Ascending aorta (tissue), 2 donors: ENCODE measurements at places on chromosomes 4 and X. TPM values are rescaled to one million over a fixed set of nuclear protein-coding genes. Genes with fewer than 3 reads are reported as not detected.

The SLC6A14 gene
- not detected for total RNA-seq

- H3K4me3 ChIP-seq: no peak overlapping the region
- H3K36me3 ChIP-seq: no peaks in the 10 kb centered on the region
- H3K27me3 ChIP-seq: no peaks in the 10 kb centered on the region
- no peaks in the 10 kb centered on the region for H3K4me1 ChIP-seq
Observed at GRCh38 chrX:106912864-106913263, 7.3 kb upstream of the CLDN2 start.

The RHOH gene
- total RNA-seq: not detected

DNA sequence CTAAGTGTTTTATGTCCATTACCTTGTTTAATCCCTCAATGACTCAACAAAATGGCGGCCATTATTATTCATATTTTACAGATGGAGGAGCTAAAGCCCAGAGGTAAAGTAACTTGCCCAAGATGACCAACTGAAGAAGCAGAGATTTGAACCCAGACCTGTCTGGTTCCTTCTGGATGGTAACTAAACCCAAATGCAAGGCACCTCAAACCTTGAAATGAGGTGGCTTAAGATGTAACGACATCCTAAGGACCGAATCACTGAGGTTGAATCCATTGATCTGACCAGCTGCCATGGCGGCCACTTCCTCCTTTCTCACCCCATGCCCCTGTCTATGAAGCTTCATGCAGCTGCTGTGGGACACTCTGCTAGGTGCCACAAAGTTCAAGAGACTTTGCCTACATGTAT is 932 bp downstream of the TLR10 start:
- H3K27me3 ChIP-seq: no peaks in the 10 kb centered on the region
- DNase-seq: no peak
- no peak overlapping the region for H3K27ac ChIP-seq
- no peak overlapping the region for H3K4me3 ChIP-seq
- no peaks in the 10 kb centered on the region for H3K4me1 ChIP-seq
- H3K36me3 ChIP-seq: no peaks in the 10 kb centered on the region

The F9 gene
- total RNA-seq: 15.0 TPM

- H3K27me3 ChIP-seq: no peaks in the 10 kb centered on the region
- H3K27ac ChIP-seq: no peak overlapping the region
- DNase-seq: no peak
- no peak overlapping the region for H3K4me3 ChIP-seq
- H3K36me3 ChIP-seq: no peaks in the 10 kb centered on the region
Observed at GRCh38 chrX:31981546-31982062, 909.8 kb upstream of the FTHL17 start.

The KLHL13 gene
- 7.0 TPM for total RNA-seq

DNA sequence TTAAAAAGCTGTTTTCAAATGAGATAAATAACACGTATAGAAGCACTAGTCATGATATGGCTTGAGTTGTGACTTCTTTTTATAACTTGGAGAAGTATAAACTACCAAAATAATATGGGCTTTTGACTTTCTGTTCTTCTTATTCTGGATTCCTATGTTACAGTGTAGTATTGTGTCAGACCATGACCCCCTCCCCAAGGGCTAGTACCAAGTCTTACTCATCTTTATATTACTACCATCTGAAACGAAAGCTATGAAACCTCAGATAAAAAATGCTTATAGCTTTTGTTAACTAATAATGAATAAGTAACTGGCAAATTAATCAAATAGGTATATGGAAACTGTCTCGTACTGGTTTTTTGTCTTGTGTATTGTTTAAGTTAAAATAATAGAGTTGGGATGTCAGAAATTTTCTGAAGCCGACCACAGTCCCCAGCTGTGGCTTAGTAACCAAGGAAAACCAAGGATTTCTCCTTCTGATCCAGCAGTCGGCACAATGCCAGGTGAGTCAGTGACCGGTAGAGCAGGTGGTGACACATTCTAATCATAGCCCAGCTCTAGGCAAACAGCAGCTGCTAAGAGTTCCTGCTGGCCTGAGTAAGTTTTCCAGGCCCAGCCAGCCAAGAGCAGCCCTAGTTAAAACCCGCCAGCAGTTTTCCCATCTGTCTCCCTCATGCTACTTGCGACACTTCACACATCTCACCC is 163.3 kb upstream of the PRDX4 start:
- H3K27ac ChIP-seq: peak overlapping the region; percentile 45
- H3K27me3 ChIP-seq: no peaks in the 10 kb centered on the region
- peaks cover 3% of the 10 kb centered on the region for H3K4me1 ChIP-seq
- DNase-seq: peak; percentile 88
- H3K36me3 ChIP-seq: no peaks in the 10 kb centered on the region

DNA sequence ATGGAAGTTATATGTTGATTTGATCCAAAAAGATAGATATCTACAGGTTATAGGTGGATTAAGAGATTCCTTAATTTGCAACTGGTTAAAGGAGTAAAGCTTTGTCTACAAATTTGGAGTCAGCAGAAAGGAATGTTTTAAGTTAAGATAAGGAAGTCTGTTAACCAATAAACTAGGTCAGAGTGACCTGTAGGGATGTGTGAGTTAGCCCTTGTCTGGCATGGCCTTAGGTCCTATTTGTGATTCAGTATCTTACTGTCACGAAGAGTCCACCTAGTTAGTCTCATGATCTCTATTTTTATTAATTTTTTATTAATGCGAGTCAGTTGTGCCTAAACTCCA is 230.8 kb downstream of the INPP4B start:
- no peaks in the 10 kb centered on the region for H3K27me3 ChIP-seq
- H3K4me3 ChIP-seq: no peak overlapping the region
- H3K4me1 ChIP-seq: no peaks in the 10 kb centered on the region
- H3K36me3 ChIP-seq: no peaks in the 10 kb centered on the region
- no peak overlapping the region for H3K27ac ChIP-seq

GRCh38 chr4:20509315-20509714 is 190.9 kb upstream of the PACRGL start:
- H3K27me3 ChIP-seq: no peaks in the 10 kb centered on the region
- no peaks in the 10 kb centered on the region for H3K4me1 ChIP-seq
- H3K4me3 ChIP-seq: no peak overlapping the region
- H3K27ac ChIP-seq: no peak overlapping the region
- no peaks in the 10 kb centered on the region for H3K36me3 ChIP-seq
- DNase-seq: no peak

DNA sequence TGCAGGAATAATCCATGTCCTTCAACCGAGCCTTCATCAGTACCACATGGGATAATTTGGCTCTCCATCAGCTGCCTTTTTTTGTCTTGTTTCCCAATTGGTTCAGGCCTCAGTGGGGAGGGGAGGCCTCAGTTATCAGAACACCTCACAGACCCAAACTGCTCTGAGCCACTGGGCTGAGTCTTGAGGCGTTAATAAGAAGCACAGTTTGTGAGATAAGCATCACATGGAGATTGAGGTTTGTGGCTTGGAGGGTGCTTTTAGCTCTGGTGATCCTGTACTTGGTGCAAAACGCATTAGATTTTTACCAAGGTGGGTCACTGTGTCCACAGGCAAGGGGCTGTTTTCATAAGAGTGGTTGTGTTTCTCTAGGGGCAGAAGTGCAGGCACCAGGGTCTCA is 82.8 kb upstream of the HPF1 start:
- no peak for DNase-seq
- no peaks in the 10 kb centered on the region for H3K4me1 ChIP-seq
- no peak overlapping the region for H3K4me3 ChIP-seq
- H3K36me3 ChIP-seq: no peaks in the 10 kb centered on the region
- no peaks in the 10 kb centered on the region for H3K27me3 ChIP-seq

The RRH gene
- not detected for total RNA-seq

GRCh38 chrX:25219480-25219879 is 203.7 kb upstream of the ARX start:
- no peaks in the 10 kb centered on the region for H3K27me3 ChIP-seq
- no peak for DNase-seq
- no peak overlapping the region for H3K27ac ChIP-seq
- no peak overlapping the region for H3K4me3 ChIP-seq

The XAGE2 gene
- not detected for total RNA-seq

DNA sequence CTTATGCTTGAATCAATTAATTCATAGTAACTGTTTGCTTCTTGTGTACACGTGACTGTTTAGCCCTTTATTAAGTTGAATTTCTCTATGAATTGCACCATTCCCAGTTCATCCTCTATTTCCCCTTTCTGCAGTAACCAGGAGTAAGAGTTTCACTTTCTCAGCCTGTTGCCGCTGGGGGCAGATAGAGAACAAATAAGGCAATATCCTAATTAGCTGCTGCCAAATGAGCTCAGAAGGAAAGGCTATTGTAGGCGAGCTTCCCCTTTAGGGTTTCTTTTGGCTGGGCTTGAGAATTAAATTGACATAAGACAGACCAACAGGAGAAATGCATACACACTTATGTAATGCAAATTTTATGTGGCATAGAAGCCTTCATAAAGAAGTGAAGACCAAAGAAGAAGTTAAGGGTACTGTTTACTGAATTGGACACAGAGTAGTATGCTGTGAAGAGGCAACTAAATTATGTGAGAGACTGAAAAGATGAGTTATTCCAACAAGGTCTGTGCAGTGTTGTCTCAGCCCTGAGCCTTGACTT is 1594.7 kb downstream of the TECRL start:
- H3K27ac ChIP-seq: no peak overlapping the region
- no peak for DNase-seq
- no peaks in the 10 kb centered on the region for H3K27me3 ChIP-seq
- no peaks in the 10 kb centered on the region for H3K4me1 ChIP-seq

GRCh38 chr4:102596532-102596931 is 95.4 kb downstream of the NFKB1 start:
- no peak for DNase-seq
- H3K4me1 ChIP-seq: no peaks in the 10 kb centered on the region
- no peaks in the 10 kb centered on the region for H3K27me3 ChIP-seq
- H3K4me3 ChIP-seq: no peak overlapping the region
- peaks cover 66% of the 10 kb centered on the region for H3K36me3 ChIP-seq
- no peak overlapping the region for H3K27ac ChIP-seq

The DGKQ gene
- 20.1 TPM for total RNA-seq

DNA sequence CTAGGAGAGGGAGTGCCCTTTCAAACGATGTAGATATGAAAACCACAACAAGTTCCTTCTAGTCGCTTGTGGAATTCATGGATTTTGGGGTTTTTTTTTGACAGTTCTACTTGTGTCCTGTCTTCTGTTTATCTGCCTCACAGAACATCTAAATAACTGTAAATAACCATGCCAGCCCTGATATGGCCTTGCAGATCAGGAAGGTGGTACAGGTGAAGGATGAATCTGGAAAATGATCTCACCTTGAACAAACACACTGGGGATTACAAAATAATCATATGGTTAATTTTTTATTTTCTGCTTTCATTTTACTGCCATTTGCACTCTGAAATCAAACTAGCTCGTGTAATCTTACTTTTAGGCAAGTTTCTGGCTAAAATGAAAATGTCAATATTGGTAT is 37.2 kb downstream of the GPR82 start:
- H3K27me3 ChIP-seq: no peaks in the 10 kb centered on the region
- H3K4me3 ChIP-seq: no peak overlapping the region
- no peaks in the 10 kb centered on the region for H3K36me3 ChIP-seq
- no peak for DNase-seq
- no peak overlapping the region for H3K27ac ChIP-seq

- H3K36me3 ChIP-seq: peaks cover 89% of the 10 kb centered on the region
- H3K4me1 ChIP-seq: no peaks in the 10 kb centered on the region
- no peaks in the 10 kb centered on the region for H3K27me3 ChIP-seq
- no peak overlapping the region for H3K4me3 ChIP-seq
- H3K27ac ChIP-seq: no peak overlapping the region
Observed at GRCh38 chr4:48585401-48585800, 95.3 kb downstream of the ZAR1 start.

- no peaks in the 10 kb centered on the region for H3K4me1 ChIP-seq
- no peak for DNase-seq
- H3K4me3 ChIP-seq: no peak overlapping the region
Observed at GRCh38 chr4:138868562-138868961, 147.0 kb upstream of the NOCT start.

- DNase-seq: no peak
- no peaks in the 10 kb centered on the region for H3K36me3 ChIP-seq
- H3K27ac ChIP-seq: peak overlapping the region; percentile 80
Observed at GRCh38 chrX:81202943-81203342, 1.0 kb downstream of the SH3BGRL start.
